ENCODE measurements at places on chromosomes 2 and 18. TPM values are rescaled to one million over a fixed set of nuclear protein-coding genes. Genes with fewer than 3 reads are reported as not detected.

DNA sequence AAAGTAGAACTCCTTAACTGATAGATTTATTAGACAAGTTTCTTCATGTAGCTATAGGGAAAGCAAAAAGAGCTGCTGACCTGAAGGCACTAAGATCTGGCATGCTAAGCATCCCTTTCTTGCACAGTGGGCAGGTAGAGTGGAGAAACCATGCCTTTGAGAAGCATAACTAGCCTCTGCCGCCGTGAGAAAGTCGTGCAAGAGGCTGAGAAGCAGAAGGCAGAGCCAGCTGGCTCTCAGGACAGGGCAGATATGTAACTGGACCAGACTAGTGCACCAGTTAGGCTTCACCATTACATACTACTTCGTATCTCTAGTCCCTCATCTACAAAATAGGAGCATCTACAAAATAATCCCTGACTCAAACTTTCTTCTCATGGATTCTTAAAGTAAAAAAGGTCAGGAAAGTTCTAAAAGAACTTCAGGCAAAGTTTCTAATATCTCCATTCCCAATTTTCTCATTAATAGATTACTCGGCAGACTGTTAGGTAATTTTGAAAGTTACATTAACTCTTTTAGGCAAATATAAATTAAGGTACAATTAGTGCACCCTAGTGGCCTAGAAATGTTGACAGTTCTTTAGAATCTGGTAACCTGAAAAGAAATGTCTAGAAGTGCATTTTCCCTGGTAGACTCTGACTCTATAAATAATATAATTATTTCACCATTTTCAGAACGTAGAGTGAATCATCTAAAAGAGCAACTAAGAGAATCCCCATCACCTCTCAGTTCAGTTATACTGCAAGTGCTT, 10.3 kb downstream of the ERBB4 start:
- peaks cover 62% of the 10 kb centered on the region for H3K27me3 ChIP-seq
- no peak overlapping the region for H3K4me3 ChIP-seq
- DNase-seq = no peak
- no peaks in the 10 kb centered on the region for H3K4me1 ChIP-seq
- H3K36me3 ChIP-seq = no peaks in the 10 kb centered on the region

DNA sequence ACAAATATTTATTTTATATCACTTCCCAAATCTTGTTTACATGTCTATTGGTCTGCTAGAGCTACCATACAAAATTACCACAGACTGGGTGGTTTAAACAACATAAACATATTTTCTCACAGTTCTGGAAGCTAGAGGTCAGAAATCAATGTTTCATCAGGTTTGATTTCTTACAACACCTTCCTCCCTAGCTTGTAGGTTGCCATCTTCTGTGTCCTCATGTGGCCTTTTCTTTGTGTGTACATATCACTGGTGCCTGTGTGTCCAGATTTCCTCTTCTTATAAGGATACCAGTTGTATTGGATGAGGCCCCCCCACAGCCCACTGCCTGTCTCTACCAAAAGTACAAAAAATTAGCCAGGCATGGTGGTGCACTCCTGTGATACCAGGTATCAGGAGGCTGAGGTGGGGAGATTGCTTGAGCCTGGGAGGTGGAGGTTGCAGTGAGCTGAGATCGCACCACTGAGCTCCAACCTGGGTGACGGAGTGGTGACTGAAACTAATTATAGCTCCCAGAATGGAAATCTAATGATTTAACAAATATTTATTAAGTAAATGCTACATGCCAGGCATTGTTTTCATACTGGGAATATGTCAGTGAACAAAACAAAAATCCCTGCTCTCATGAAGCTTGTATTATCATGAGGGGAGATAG, 13.6 kb downstream of the EML4 start:
- no peak overlapping the region for H3K4me3 ChIP-seq
- H3K4me1 ChIP-seq = peaks cover 6% of the 10 kb centered on the region
- no peaks in the 10 kb centered on the region for H3K36me3 ChIP-seq

The HS1BP3 gene
- 25.1 TPM for total RNA-seq

The FAM124B gene
- total RNA-seq = not detected

The CDH7 gene
- not detected for total RNA-seq

- peaks cover 7% of the 10 kb centered on the region for H3K4me1 ChIP-seq
- H3K27me3 ChIP-seq = no peaks in the 10 kb centered on the region
- H3K36me3 ChIP-seq = no peaks in the 10 kb centered on the region
These were observed 18.5 kb downstream of the RBMS1 start for GRCh38 chr2:160474891-160475787.

The RAMP1 gene
- 11.2 TPM for total RNA-seq

All from MCF 10A (cell line).